CD8-positive, alpha-beta memory T cell (primary cell): ENCODE measurements at places on chromosomes 16 and 17.
A peak's percentile ranks its signal among the peaks of the same experiment; 100 is the strongest.

DNA sequence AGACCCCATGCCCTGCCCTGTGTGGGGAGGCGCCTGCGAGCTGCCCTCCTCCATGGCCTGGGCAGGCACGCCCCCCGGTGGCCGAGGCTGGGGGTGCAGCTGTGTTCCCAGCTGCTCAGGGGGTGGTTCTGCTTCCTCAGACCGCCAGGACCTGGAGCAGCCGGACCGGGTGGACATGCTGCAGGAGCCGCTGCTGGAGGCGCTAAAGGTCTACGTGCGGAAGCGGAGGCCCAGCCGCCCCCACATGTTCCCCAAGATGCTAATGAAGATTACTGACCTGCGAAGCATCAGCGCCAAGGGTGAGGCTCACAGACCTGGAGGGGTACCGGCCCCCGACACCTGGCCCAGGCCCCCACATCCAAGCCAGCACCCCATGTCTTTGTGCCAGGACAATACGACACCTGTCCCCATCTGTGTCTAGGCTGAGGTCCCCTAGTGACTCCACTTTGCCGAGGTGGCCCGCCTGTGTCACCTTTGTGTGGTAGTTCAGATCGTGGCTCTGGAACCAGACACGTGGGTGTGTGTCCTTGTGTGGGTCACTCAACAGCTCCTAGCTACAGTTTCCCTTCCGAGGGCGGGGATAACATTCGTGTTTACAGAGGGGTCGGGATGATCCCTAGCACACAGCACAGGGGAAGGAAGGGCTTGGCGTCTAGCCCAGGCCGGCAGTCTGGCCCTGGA, 9.3 kb downstream of the GJD3 start:
- no peaks in the 10 kb centered on the region for H3K27me3 ChIP-seq
- DNase-seq = peak; percentile 82
- H3K27ac ChIP-seq = no peak overlapping the region
- H3K36me3 ChIP-seq = peaks cover 9% of the 10 kb centered on the region

DNA sequence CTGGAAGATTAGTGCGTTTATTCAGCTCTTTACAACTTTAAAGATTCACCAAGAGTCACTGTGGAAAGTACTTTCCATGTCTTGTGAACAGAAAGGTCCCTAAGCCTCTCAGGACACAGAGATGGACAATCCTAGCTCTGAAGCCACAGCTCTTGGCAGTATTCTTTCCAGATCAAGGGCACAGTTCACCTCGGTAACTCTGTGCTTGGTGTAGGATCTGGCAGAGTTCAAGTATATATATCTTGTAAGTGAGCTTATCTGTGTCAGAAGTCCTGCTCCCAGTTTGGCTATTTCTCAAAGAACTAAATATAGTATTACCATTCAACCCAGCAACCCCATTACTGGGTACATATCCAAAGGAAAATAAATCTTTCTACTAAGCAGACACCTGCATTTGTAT, 183.7 kb downstream of the CBLN1 start:
- no peak overlapping the region for H3K4me3 ChIP-seq
- H3K36me3 ChIP-seq = no peaks in the 10 kb centered on the region
- no peak overlapping the region for H3K27ac ChIP-seq
- H3K27me3 ChIP-seq = no peaks in the 10 kb centered on the region

GRCh38 chr16:8644211-8645140, 23.0 kb downstream of the METTL22 start:
- no peak overlapping the region for H3K4me3 ChIP-seq
- no peaks in the 10 kb centered on the region for H3K27me3 ChIP-seq
- no peak for DNase-seq
- H3K36me3 ChIP-seq = peaks cover 31% of the 10 kb centered on the region
- H3K27ac ChIP-seq = no peak overlapping the region

GRCh38 chr17:74972107-74972972, at the start of gene HID1:
Gene HID1, minus strand, starts transcription at chr17:74972759. Its CDS starts 103 bp downstream, at chr17:74972656.
- H3K27ac ChIP-seq = no peak within 1 kb of the TSS
- no peaks in the 10 kb centered on the region for H3K36me3 ChIP-seq
- peaks cover 13% of the 10 kb centered on the region for H3K4me1 ChIP-seq
- H3K27me3 ChIP-seq = peaks cover 8% of the 10 kb centered on the region
- H3K4me3 ChIP-seq = peak within 1 kb of the TSS; percentile 64
